Left ventricle myocardium inferior (tissue), 1 donor: ENCODE measurements at places on chromosomes 3 and 15. TPM values are rescaled to one million over a fixed set of nuclear protein-coding genes. Genes with fewer than 3 reads are reported as not detected.

IL17RC gene
- 35.0 TPM for total RNA-seq

MYLK gene
- total RNA-seq, result 11.1 TPM

LARP6 gene
- 50.6 TPM for total RNA-seq

LRTM1 gene
- total RNA-seq, result not detected

UNC45A gene
- 21.9 TPM for total RNA-seq

HRH1 gene
- 1.4 TPM for total RNA-seq

CHD2 gene
- total RNA-seq, result 41.3 TPM

DNAJB11 gene
- total RNA-seq, result 24.6 TPM

GPR160 gene
- total RNA-seq, result 0.99 TPM

TBC1D5 gene
- 26.9 TPM for total RNA-seq

ROBO2 gene
- 0.19 TPM for total RNA-seq

HESX1 gene
- total RNA-seq, result 0.30 TPM

CD200R1 gene
- 0.82 TPM for total RNA-seq

SAMMSON gene
- not detected for total RNA-seq

PP2D1 gene
- not detected for total RNA-seq

SOX14 gene
- not detected for total RNA-seq

FBXO40 gene
- total RNA-seq, result 245 TPM

ARRDC4 gene
- 11.8 TPM for total RNA-seq

LRRK1 gene
- 3.0 TPM for total RNA-seq

PDE12 gene
- total RNA-seq, result 12.4 TPM

GNAI2 gene
- total RNA-seq, result 118 TPM

GRAMD2A gene
- not detected for total RNA-seq

OXNAD1 gene
- 20.2 TPM for total RNA-seq

CYP1A2 gene
- total RNA-seq, result not detected

GOLGA8G gene
- not detected for total RNA-seq

RTF1 gene
- 23.4 TPM for total RNA-seq

P2RY12 gene
- total RNA-seq, result 0.74 TPM

EXD1 gene
- total RNA-seq, result not detected

SEMA7A gene
- 1.5 TPM for total RNA-seq

GOLGA6A gene
- not detected for total RNA-seq

CPNE9 gene
- total RNA-seq, result 0.16 TPM

AP3B2 gene
- total RNA-seq, result 0.80 TPM

ASB14 gene
- 23.3 TPM for total RNA-seq

FILIP1L gene
- 84.9 TPM for total RNA-seq

ZDHHC23 gene
- total RNA-seq, result 2.7 TPM

TPRG1 gene
- 1.5 TPM for total RNA-seq

MITF gene
- 81.9 TPM for total RNA-seq

KLHL25 gene
- 4.0 TPM for total RNA-seq

ABHD14A gene
- total RNA-seq, result 25.8 TPM

HRG gene
- total RNA-seq, result not detected

GPR27 gene
- total RNA-seq, result 7.3 TPM

CCDC191 gene
- total RNA-seq, result 0.77 TPM

MOBP gene
- not detected for total RNA-seq

GNB4 gene
- 11.9 TPM for total RNA-seq

GP5 gene
- total RNA-seq, result not detected

PBRM1 gene
- total RNA-seq, result 52.3 TPM

GREM1 gene
- total RNA-seq, result 0.49 TPM
